ENCODE measurements at places on chromosomes 7 and 10. TPM values are rescaled to one million over a fixed set of nuclear protein-coding genes. Genes with fewer than 3 reads are reported as not detected.

- no peaks in the 10 kb centered on the region for H3K27me3 ChIP-seq
- H3K27ac ChIP-seq: no peak overlapping the region
- no peak overlapping the region for H3K4me3 ChIP-seq
- peaks cover 2% of the 10 kb centered on the region for H3K4me1 ChIP-seq
- no peaks in the 10 kb centered on the region for H3K36me3 ChIP-seq
- DNase-seq: no peak
Measured at GRCh38 chr7:142248166-142249160, 9.4 kb downstream of the PRSS58 start.

DNA sequence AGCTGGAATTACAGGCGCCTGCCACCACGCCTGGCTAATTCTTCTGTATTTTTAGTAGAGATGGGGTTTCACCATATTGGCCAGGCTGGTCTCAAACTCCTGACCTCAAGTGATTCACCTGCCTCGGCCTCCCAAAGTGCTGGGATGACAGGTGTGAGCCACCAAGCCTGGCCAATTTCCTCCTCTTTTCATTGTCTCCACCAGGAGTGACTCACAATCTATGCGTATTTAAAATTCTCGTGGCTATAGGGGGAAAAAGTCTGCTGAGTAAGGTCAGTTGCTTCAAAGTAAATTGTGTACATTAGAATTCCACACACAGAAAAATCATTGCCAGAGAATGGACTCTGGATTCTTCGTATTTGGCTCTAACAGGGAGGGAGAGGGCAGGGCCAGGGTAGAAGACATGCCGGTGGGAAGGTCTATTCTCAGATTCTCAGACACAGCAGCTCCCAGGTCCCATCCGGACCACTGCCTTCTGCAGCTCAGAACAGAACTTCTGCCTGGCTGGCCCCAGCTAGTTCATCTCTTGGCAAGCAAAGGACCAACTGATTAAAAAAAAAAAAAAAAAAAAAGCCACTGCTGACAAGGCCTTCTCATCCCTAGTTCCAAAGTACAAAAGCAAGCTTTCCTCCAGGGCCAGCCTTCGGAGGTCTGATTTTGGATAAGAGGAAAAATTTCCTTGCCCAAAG is 22.2 kb downstream of the PSPH start:
- no peaks in the 10 kb centered on the region for H3K27me3 ChIP-seq
- DNase-seq: no peak
- H3K36me3 ChIP-seq: peaks cover 16% of the 10 kb centered on the region
- H3K4me3 ChIP-seq: no peak overlapping the region

DNA sequence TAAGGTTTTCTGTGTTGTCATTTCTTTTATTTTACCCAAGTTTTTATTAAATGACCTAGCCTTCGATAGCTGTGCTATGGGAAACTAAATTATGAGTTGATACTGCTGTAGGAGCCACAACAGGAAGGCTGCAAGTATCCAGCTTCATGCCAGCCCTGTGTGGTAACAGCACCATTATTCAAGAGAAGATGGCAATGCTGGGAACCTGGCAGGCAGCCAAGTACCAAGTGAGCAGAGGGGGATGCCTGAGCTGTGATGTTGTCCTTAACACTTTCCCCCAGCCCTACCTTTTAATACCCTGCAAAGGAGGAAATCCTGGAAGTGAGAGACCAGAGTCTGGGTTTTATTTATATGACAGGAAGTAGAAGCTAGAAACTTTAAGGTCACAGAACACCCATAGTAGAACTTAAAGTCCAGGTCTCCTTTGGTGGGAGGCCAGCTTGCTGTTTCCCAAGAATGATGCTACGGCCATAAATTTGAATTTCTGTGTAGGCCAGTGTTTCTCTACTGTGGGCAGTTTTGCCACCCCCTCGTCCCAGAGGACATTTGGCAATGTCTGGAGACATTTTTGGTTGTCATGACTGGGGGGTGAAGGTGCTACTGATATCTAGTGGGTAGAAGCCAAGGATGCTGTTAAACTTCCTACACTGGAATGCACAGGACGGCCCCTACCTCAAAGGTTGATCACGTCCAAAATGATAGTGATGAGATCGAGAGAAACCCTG is 9.2 kb upstream of the ATXN7L1 start:
- no peak overlapping the region for H3K4me3 ChIP-seq
- peaks cover 12% of the 10 kb centered on the region for H3K4me1 ChIP-seq
- no peak for DNase-seq
- H3K27me3 ChIP-seq: no peaks in the 10 kb centered on the region
- H3K36me3 ChIP-seq: peaks cover 2% of the 10 kb centered on the region

DNA sequence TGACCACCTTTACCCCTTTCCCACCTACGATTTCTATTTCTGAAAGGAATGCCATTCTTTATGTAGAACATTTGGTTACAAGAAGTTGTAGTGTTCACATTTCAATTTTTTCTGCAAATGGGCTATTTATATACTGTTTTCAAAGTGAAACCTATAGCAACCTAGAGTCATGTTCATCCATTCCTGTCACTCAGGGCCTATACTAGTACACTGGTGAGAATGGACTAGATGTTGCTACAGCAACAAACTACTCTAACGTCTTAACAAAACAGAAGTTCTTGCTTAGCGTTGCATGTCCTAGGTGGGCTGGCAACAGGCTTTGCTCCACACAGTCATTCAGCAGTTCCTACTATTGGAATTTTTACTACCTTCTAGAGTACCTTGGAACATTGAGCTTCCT is 16.3 kb downstream of the CASD1 start:
- H3K4me1 ChIP-seq: no peaks in the 10 kb centered on the region
- H3K27ac ChIP-seq: no peak overlapping the region

The APBB1IP gene
- total RNA-seq: not detected

The TWIST1 gene
- 53.4 TPM for total RNA-seq

The ODAD2 gene
- total RNA-seq: 2.8 TPM

DNA sequence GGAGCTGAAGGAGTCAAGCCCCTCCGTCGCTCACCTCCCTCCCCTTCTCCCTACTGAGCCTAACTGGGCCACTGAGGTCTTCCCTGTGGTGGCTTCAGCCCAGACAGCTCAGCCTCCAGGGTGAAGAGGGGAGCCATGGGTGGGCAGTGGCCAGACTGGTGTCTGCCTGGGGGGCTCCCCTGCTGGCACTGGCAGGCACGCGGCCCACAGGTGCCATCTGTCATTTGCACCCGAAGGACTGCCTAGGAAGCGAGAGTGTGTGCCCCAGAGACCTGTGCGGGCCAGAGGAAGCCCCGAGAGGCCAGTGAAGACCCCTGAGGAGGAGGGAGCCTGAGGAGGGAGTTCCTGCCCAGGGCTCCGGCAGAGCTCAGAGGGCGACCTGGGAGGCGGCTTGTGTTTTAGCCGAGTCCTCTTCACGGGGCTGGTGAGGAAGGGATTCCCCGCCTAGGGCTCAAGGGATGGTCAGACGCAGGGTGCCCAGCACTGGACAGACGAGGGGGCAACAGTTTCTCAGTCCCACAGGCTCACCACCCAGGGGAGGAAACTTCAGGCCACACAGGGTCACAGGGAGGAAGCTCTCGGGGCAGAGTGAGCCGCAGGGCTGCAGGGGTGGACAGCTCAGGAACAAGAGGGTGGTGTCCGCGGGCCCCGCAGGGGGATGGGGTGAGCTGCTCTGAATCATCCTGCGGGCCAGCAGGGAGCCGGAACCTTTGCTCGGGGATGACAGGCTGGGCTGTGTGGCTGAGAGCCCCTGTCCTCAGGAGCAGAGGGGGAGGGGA is 76.2 kb upstream of the PPP2R2D start:
- H3K4me1 ChIP-seq: peaks cover 4% of the 10 kb centered on the region
- DNase-seq: peak; percentile 83
- peaks cover 2% of the 10 kb centered on the region for H3K27me3 ChIP-seq
- H3K36me3 ChIP-seq: no peaks in the 10 kb centered on the region
- H3K27ac ChIP-seq: no peak overlapping the region
- H3K4me3 ChIP-seq: no peak overlapping the region

DNA sequence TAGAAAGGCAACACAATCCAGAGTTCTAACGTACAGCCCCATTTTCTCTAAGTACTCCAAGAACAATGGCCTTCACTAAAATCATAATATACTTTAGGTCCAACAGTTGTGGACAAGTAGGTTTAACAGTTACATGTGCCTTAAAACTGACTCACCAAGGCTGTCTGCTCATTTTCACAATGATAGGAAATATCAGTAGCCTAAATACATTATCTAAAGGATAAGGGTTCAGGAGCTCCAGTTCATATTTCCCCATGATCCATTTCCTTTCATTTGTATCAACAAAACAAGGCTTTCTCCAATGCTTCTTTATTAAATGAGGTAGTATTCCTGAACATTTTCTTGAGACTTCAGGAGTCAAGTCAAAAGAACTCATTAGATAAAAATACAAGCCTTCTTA is 164.0 kb downstream of the SLC25A13 start:
- H3K4me1 ChIP-seq: no peaks in the 10 kb centered on the region
- peaks cover 34% of the 10 kb centered on the region for H3K36me3 ChIP-seq
- no peak overlapping the region for H3K27ac ChIP-seq
- no peak for DNase-seq
